ENCODE measurements at places on chromosomes 12 and 14. TPM values are rescaled to one million over a fixed set of nuclear protein-coding genes. Genes with fewer than 3 reads are reported as not detected.

Gene EPYC
- total RNA-seq = not detected

- H3K27ac ChIP-seq = no peak overlapping the region
- H3K27me3 ChIP-seq = no peaks in the 10 kb centered on the region
- no peak for DNase-seq
- H3K36me3 ChIP-seq = no peaks in the 10 kb centered on the region
Measured at GRCh38 chr14:106493962-106494823, 967.8 kb downstream of the TMEM121 start.

Gene COX8C
- not detected for total RNA-seq

DNA sequence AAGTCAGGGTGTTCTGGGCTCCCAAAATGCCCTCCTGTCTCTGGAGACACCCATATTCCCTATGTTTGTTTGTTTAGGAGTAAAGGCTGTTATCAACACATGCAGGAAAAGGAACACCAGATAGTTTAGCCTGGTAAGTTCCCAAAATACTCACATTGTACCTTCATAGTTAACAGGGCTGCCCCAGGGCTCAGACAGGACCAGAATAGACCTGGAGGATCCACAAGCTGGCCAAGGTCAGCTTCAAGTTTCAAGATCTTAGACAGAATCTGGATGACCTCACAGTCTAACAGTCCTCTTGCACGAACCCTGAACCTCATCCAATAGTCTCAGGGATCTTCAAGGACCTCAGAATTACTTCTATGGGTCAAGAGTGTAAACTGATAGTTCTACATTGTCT, 18.1 kb upstream of the HSP90B1 start:
- no peaks in the 10 kb centered on the region for H3K27me3 ChIP-seq
- H3K36me3 ChIP-seq = no peaks in the 10 kb centered on the region
- no peak overlapping the region for H3K27ac ChIP-seq
- no peak overlapping the region for H3K4me3 ChIP-seq
- no peaks in the 10 kb centered on the region for H3K4me1 ChIP-seq
- no peak for DNase-seq

DNA sequence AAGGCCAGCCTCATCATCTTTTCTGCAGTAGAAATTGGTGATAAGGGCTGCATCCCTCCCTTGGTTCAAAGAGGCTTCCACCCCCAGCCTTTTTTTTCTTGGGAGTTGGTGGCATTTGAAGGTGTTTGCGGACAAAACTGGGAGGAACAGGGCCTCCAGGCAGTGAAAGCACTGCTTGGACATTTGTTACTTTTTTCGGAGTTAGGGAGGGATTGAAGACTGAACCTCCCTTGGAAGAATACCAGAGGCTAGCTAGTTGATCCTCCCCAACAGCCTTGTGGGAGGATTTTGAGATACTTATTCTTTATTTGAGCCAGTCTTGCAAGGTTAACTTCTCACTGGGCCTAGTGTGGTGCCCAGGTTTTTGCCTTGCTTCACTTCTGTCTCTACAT, 3.2 kb downstream of the PABPN1 start:
- DNase-seq = no peak
- H3K27ac ChIP-seq = no peak overlapping the region

Data from spleen (tissue), 13 donors.